ENCODE measurements at places on chromosomes 16 and 17. TPM values are rescaled to one million over a fixed set of nuclear protein-coding genes. Genes with fewer than 3 reads are reported as not detected.

- DNase-seq = no peak
Observed at GRCh38 chr16:61900482-61900881, 135.8 kb downstream of the CDH8 start.

DNA sequence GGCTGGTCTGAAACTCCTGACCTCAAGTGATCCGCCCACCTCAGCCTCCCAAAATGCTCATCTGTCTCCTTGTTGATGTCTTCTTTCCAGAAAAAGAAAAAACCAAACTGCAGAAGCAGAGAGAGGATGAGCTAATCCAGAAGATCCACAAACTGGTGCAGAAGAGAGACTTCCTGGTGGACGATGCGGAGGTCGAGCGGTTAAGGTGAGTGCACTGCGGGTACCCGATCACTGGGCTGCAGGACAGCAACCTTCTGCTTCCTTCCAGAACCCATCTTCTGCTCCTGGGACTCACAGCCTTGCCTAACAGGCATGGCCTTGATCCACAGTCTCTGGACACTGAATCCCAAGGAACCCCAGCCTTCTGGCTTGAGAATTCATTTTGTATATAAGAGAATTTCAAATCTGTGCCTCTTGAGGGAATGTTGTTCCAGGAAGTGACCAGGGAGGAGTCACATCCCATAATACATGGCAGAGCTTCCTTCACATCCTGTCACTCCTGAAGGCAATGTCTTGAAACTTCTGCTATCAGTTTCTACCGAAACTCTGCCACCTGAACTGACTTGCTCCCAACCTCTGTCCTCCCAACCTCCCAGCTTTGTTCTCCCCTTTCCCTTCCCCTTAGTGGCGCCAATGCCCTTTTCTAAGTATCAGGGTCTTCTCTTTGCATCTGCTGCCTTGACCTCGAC, 61.7 kb downstream of the MARF1 start:
- DNase-seq = no peak

DNA sequence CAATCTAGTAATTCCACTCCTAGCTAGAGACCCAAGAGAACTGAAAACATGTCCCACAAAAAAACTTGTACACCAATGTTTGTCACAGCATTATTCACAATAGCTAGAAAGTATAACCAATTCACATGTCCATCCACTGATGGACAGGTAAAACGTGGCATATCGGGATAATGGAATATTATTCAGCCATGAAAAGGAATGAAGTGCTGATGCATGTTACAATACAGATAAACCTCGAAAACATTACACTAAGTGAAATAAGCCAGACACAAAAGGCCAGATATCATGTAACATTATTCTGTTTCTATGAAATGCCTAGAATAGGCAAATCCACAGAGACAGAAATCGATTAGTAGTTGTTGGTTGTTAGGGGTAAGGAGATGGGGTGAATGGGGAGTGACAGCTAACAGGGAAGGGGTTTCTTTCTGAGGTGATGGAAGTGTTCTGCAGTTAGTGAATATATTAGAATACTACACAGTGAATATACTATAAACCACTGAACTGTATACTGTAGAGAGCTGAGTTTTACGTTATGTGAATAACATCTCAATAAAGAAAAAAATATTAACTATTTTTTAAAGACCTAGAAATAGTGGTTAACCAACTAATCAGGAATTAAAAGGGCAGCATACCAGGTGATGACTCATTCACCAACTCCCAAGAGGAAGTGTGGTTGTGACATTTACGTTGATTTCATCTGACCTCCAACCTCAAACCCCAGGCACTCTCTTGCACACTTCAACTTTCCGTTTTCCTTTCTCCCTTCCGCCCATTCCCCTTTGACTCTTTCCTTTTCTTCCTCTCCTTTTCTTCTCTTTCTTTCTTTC, 48.6 kb downstream of the GAS7 start:
- DNase-seq = peak; percentile 18

GRCh38 chr16:29807426-29808218, 1.3 kb downstream of the MAZ start:
- peak; percentile 93 for DNase-seq

- DNase-seq = peak; percentile 14
Observed at GRCh38 chr17:46766493-46767491, 51.7 kb downstream of the WNT3 start.

- no peak for DNase-seq
Observed at GRCh38 chr17:79617304-79617703, 6.5 kb upstream of the RBFOX3 start.

Gene TMIGD1
- total RNA-seq = not detected

Gene ST6GALNAC2
- 0.65 TPM for total RNA-seq

Gene CRYBA1
- total RNA-seq = not detected
